Ovary (tissue), 10 donors: ENCODE measurements at places on chromosomes 1 and 21. TPM values are rescaled to one million over a fixed set of nuclear protein-coding genes. Genes with fewer than 3 reads are reported as not detected.

DNA sequence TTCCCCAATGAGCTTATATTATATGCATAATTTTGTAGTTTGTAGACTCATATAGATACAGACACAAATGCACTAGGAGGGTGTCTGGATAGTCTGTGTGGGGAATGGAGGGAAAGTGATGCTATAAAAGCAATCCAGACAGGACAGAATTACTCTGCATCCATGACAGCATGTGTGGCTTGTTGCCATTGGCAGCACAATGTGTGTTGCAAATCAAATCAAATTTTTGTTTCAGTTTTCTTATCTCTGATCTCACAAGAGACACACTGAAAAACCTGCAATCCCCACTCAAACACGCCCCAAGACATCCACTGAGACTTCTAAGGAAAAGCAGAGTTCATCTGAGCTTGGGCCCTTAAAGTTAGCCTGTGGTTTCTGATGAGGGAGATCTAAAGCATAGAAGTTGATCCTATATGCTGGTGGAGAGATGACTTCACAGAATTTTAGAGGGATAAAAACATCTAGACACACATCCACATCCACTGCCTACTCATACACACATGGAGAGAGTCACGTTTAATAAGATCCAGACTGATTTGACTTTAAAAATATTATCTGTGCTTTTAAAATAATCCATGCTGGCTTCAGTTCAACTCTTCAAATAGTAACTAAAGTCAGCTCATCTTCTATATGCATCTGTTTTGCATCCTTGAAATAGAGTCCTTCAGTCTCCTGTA lies 313.0 kb upstream of the PLXNA2 start:
- H3K4me3 ChIP-seq = no peak overlapping the region
- H3K27ac ChIP-seq = no peak overlapping the region
- no peaks in the 10 kb centered on the region for H3K27me3 ChIP-seq
- DNase-seq = no peak

- H3K27me3 ChIP-seq = no peaks in the 10 kb centered on the region
- no peaks in the 10 kb centered on the region for H3K36me3 ChIP-seq
- H3K4me3 ChIP-seq = no peak overlapping the region
- no peaks in the 10 kb centered on the region for H3K4me1 ChIP-seq
- DNase-seq = no peak
Measured at GRCh38 chr1:226529891-226530290, 18.7 kb upstream of the STUM start.

DNA sequence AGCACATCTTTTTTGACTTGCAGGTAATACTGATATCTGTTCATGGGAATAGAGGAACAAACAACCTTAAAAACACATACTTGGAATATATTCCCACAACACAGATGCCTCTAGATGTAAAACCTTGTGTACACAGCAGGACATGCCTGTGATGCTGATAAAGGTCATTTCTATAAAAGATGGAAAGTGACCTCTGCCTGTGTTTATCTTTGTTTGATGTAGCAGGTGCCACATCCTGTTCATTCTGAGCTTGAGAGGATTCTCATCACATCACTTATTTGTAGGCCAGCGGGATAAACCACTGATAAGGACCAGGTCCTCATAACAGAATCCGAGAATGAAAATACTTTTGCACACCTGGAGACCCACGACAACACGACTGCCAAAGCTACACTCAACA lies 133.7 kb downstream of the SMYD2 start:
- no peaks in the 10 kb centered on the region for H3K27me3 ChIP-seq
- no peak overlapping the region for H3K4me3 ChIP-seq
- no peak for DNase-seq
- no peaks in the 10 kb centered on the region for H3K36me3 ChIP-seq
- no peak overlapping the region for H3K27ac ChIP-seq

SMPDL3B gene
- total RNA-seq = not detected

- H3K4me1 ChIP-seq = no peaks in the 10 kb centered on the region
- no peak for DNase-seq
- no peaks in the 10 kb centered on the region for H3K27me3 ChIP-seq
- no peak overlapping the region for H3K4me3 ChIP-seq
- H3K36me3 ChIP-seq = no peaks in the 10 kb centered on the region
- H3K27ac ChIP-seq = no peak overlapping the region
Measured at GRCh38 chr1:234704106-234704887, 94.3 kb upstream of the IRF2BP2 start.

- peak; percentile 76 for DNase-seq
- H3K4me3 ChIP-seq = peak within 1 kb of the TSS; percentile 80
- no peaks in the 10 kb centered on the region for H3K36me3 ChIP-seq
- H3K27ac ChIP-seq = peak within 1 kb of the TSS; percentile 88
- peaks cover 14% of the 10 kb centered on the region for H3K4me1 ChIP-seq
- no peaks in the 10 kb centered on the region for H3K27me3 ChIP-seq
Measured at GRCh38 chr1:12617901-12618660, at the start of gene DHRS3. Gene DHRS3 (minus strand): TSS chr1:12618210. CDS start chr1:12617348, 862 bp downstream.

PHLDA3 gene
- 38.2 TPM for total RNA-seq

DNALI1 gene
- 17.9 TPM for total RNA-seq

HTR1D gene
- 0.08 TPM for total RNA-seq

DNA sequence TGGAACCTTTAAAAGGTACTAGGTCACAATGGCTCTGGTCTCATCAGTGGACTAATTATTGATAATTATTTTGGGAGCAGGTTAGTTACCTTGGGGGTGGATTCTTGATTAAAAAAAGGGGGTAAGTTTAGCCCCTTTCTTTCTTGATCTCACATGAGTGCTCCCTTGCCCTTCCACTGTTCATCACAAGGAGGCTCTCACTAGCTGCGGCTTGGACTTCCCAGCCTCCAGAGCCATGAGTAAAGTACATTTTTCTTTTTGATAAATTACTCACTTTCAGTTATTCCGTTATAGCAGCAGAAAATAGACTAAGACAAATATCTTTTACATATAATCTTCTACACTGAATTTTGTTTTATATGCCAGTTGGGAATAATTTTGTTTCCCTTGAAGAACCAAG lies 254.8 kb upstream of the DEPDC1 start:
- H3K4me3 ChIP-seq = no peak overlapping the region
- no peaks in the 10 kb centered on the region for H3K27me3 ChIP-seq
- H3K4me1 ChIP-seq = no peaks in the 10 kb centered on the region
